ENCODE measurements at places on chromosomes 2 and 18.

GRCh38 chr2:62287899-62288880, 92.3 kb downstream of the B3GNT2 start:
- peak; percentile 46 for DNase-seq

- peak; percentile 71 for DNase-seq
These were observed 18.2 kb upstream of the TMEM247 start for GRCh38 chr2:46461011-46461674.

- no peak for DNase-seq
These were observed 123.7 kb upstream of the KLF7 start for GRCh38 chr2:207289295-207290018.

DNA sequence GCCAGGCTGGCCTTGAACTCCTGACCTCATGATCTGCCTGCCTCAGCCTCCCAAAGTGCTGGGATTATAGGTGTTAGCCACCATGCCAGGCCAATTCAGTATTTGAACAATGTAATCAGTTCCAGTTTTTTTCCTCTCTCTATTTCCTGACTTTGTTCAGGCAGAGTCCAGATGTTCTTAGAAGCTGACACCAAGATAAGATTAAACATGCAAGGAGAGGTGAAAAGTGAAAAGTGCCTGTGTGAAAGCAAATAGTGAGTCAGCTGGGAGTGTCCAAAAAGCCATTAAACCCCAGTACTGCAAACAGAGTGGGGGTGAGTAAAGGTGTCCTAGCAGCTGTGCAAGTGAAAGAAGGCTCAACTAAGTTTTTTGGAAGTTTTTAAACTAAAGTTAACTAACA, 231.5 kb downstream of the PTH2R start:
- no peak for DNase-seq

- DNase-seq: no peak
These were observed 446.6 kb downstream of the DSC3 start for GRCh38 chr18:30595942-30596341.

- DNase-seq: no peak
These were observed 37.0 kb downstream of the ROCK1 start for GRCh38 chr18:21074336-21075323.

DNA sequence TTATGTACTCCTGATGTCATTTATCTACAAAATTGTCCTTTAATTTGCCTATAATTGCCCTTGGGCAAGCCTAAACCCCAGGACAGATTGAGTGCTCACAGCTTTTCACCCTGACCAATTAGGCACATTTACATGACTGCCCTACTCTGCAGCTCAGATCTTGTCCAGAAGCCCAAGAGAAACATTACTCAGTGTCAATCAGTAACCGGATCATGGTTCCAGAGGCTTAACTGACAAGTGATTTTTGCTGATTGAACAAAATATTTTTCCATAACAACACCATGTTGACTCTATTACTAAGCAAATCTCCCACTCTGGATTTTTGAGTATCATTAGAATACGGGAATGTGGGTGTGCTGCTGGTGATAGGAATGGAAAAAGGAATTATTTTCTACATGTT, 465.4 kb upstream of the TNP1 start:
- no peak for DNase-seq

DNA sequence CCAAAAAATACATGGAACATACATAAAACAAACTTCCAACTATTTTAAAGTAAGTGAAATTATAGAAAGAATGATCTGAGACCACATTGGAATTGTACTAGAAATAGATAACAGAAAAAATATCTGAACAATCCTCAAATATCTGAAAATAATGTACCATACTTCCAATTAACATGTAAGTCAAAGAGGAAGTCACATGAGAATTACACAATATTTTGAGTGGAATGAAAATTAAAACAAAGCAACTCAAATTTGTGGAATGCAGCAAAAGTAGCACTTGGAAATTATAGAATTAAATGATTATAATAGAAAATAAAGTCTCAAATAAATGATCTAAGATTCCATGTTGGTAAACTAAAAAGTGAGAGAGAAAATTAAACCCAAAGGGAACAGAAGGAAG, 38.3 kb upstream of the CTIF start:
- DNase-seq: no peak

DNA sequence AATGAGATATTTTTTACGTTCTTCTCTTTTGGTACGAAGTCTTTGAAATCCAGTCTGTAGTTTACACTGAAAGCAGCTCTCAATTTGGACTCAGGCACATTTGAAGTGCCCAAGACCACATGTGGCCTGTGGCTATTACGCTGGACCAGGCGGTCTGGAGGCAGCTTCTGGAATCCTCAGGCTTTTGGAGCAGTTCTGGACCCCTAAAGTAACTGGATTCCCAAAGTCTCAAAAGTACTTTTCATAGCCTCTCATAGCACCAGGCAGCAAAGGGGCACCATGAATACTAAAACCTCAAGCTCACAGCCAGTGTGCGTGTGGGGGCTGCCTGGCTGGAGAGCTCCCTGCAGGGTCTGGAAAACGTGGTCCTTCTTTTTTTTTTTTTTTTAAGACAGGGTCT, 119.0 kb downstream of the SMAD7 start:
- no peak for DNase-seq

- no peak for DNase-seq
These were observed 421.5 kb upstream of the MEIS1 start for GRCh38 chr2:66013456-66013855.

DNA sequence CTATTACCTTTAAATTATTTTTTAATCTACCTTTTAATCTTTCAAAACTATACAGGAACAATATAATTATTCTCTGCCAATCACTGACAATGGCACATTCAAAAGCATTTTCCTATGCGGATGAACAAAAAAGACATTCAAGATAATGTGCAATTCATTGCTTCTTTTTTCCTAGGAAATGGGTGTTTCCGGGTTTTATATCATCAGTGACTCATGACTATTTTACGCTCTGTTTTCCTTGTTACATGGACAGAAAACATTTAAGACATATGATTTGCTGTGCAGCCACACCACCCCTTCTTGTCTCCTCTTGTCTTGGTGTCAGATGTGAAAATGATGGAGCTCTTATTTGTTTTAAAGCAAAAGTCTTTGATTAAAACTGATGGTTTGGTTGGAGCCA, 184.7 kb upstream of the LINC00305 start:
- no peak for DNase-seq

DNA sequence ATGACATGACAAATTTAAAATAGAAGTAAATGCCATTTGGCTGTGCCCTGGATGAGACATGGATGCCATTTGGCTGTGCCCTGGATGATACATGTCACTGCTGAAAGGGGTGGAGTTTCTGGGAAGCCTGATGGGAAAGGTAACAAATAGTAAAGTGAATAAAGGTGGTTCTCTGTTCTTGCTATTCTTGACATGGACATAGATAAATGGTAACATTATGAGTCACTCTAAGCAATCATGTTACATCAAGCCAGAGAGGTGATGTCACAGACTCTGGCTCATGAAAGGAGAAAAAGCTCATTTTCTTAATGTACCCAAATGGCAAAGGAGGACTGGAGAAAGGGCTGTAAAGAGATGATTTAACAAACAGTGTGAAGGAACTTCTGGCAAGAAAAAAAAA, 86.4 kb downstream of the EML6 start:
- DNase-seq: no peak

GRCh38 chr2:38676681-38677080, 10.8 kb downstream of the GALM start:
- DNase-seq: no peak

DNA sequence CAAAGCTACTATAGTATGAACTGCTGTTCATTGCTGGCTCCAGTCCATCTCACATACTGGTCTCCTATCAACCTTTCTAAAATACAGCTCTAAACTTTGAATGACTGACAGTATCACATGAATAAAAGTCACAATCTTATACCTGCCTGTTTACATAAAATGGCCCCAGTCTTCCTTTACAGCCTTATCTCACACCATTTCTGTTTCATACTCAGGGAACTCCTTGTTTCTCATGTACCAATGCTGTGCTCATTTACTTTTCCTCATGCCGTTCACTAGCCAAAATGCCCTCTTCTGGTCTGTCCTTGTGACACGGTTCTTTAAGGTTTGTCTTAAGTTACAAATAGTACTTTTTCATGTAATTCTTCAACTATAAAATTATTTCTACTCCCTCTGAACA, 6.2 kb downstream of the ATP5MC3 start:
- no peak for DNase-seq

GRCh38 chr18:51569153-51569552, 371.7 kb upstream of the MEX3C start:
- no peak for DNase-seq

GRCh38 chr18:77635451-77635850, 385.8 kb downstream of the GALR1 start:
- no peak for DNase-seq

GRCh38 chr18:70931942-70932814, 643.3 kb downstream of the SOCS6 start:
- DNase-seq: peak; percentile 9

- DNase-seq: peak; percentile 13
These were observed 355.0 kb upstream of the CHST9 start for GRCh38 chr18:27540111-27540510.

DNA sequence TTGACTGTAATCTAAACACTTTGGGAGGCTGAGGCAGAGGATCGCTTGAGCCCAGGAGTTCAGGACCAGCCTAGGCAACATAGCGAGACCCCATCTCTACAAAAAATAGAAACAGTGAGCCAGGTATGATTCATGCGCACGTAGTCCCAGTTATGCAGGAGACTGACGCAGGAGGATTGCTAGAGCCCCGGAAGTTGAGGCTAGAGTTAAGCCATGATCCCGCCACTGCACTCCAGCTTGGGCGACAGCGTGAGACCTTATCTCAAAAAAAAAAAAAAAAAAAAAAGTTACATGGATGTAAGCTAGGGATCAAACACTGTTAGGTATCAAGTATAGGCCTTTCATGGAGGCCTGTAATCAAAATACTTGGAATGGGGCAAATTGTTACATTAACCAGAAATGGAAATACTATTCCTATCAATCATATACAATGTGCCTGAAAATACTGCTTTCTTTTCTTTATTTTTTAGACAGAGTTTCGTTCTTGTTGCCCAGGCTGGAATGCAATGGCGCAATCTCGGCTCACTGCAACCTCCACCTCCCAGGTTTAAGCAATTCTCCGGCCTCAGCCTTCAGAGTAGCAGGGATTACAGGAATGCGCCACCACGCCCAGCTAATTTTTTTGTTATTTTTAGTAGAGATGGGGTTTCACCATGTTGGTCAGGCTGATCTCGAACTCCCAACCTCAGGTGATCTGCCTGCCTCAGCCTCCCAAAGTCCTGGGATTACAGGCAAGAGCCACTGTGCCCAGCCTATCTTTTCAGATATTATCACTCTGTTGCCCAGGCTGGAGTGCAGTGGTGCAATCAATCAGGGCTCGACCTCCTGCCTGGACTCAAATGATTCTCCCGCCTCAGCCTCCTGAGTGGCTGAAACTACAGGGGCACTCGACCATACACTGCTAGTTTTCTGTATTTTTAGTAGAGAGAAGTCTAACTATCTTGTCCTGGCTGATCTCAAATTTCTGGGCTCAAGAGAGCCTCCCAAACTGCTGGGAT, 27.2 kb downstream of the XPO1 start:
- DNase-seq: no peak

DNA sequence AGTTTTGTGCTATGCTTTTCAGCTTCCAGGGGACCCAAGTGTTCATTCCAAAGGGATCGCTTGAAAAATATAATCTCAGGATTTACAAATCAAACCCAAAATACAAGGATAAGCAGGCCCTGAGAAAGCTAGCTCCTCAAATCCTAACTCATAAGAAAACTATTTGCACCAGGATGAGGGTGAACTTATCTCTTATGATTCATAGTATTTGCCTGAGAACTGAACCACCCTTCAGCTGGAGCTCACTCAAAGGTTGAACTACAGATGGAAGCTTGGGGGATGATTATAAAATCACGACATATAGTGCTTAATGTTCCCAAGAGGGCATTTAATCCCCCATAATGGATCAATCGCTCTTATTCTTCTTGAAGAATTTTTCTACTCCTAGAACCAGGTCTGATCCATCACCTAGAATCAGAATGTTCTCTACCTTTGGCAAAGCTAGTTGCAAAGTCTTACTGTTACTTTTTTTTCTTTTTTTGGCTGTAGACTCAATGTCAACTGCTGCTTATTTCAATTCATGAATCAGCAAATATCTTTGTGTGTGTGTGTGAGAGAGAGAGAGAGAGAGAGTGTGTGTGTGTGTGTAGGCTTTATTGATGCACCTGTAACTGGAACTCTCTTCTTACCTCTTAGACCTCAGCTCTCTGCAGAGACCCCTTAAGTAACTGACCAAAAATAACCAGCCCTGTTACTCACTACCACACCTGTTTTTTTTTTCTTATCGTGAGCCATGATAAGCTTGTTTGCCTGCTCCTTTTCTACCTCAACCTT, 44.8 kb downstream of the ARL4C start:
- DNase-seq: no peak

DNA sequence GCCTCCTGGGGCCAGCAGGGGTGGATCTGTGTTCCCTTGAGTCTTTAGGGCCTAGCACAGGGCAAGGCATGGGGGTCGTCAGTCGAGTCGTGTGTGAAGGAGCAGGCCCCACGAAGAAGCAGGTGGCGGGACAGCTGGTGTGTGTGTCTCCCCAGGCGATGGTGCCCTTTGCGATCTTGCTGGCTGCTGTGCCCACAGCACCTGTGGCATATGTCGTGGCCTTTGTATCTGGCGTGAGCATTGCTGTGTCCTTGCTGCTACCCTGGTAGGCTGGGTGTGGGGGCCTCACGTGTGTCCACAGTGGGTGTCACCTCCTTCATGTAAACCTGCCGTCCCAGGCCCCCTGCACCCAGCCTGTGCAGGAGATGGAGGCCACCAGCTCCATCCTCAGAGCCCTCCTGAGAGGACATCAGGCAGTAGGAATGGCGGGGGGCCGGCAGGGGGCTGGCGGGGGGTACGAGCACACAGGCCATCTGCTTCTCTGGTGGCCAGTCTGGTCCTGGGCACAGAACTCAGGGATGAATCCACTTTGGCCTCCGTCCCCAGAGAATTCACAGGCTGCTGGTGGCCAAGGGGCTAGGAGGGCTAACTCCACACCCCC, 13.2 kb downstream of the MFSD2B start:
- no peak for DNase-seq

DNA sequence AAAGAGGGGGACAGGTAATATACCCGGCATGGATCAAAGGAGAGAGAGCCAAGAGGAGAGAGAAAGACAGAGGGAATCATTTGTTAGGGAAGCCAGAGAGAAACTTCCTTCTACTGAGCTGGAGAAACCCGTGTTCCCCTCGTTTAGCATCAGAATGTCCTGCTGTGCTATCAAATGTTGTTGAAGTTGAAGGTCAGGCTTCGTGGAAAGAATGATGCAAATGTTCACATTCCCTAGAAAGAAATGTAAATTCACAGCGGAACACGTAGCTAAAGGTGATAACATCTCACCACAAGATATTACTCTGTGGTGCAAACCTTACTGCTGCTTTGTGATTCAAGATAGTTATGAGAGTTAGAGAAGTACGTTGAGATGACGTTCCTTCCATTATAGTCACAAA, 258.1 kb downstream of the LNPK start:
- DNase-seq: no peak

- no peak for DNase-seq
These were observed 49.9 kb downstream of the MTCL1 start for GRCh38 chr18:8754995-8755960.

DNA sequence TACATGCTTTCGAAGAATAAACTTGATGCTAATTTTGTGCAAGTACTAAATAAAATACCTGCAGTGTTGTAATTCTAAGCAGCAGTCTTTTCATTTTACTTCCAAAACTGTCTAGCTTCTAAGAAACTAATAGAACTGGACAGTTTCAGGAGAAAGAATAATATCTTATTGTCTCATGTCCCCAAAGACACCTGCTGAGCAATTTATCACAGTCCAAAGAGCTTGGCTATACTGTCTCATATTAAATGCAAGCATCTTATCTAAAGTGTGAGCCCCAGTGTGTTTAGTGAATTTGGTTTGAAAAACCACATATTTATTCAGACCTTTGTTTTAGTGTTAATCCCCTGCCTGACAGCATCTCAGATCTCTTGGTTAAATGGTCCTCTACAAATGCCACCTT, 374.3 kb downstream of the TMX3 start:
- no peak for DNase-seq
